ENCODE measurements at places on chromosomes 4 and X.
A peak's percentile ranks its signal among the peaks of the same experiment; 100 is the strongest.

- no peak for DNase-seq
Measured at GRCh38 chr4:150972592-150972991, 42.5 kb downstream of the LRBA start.

DNA sequence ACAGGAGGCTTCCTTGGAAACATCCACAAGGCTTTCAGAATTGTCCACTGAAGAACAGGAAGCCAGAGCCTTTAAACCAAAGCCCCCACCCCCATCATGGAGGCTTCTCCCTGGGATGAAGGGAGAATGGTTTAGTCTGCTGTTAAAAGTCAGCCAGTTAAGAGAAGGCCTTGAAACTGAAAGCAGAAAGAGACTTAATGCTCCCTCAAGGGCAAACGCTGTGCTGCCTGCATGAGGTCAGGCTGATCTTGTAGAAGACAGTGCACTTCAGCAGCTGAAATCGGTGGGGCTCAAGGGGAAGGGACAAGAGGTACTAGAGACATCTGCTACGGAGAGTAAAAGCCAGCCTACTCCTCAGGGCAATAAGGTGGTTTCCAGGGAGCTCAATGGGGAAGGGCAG is 69.0 kb downstream of the HPRT1 start:
- no peak for DNase-seq

- DNase-seq = no peak
Measured at GRCh38 chr4:183107891-183108459, 8.9 kb downstream of the WWC2 start.

- no peak for DNase-seq
Measured at GRCh38 chr4:143514497-143514896, 995 bp downstream of the SMARCA5 start.

- DNase-seq = no peak
Measured at GRCh38 chr4:24896977-24897376, 15.9 kb downstream of the CCDC149 start.

GRCh38 chr4:69858690-69859089 is 1.3 kb downstream of the SULT1E1 start:
- no peak for DNase-seq

GRCh38 chrX:121244511-121244910 is 197.1 kb downstream of the GLUD2 start:
- DNase-seq = no peak

DNA sequence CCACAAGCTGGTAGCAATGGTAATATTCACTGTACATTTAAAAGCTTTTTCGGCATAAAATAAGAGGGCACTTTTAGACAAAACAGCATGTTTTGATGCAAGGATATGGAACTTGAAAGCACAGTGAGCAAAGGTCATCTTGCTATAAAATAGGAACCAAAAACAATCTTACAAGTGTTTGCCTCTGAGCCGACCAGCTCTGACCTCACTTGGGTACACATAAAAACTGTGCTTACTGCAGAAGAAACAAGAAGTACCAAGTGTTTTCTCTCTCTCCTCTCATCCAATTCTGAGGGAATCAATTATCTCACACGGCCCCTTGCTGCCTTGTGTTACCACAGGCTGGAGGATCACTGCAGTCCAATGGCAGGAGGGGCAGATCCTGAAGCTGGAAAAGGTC is 4.8 kb upstream of the IQSEC2 start:
- DNase-seq = no peak

GRCh38 chr4:116866106-116866505 is 219.3 kb downstream of the TRAM1L1 start:
- no peak for DNase-seq

DNA sequence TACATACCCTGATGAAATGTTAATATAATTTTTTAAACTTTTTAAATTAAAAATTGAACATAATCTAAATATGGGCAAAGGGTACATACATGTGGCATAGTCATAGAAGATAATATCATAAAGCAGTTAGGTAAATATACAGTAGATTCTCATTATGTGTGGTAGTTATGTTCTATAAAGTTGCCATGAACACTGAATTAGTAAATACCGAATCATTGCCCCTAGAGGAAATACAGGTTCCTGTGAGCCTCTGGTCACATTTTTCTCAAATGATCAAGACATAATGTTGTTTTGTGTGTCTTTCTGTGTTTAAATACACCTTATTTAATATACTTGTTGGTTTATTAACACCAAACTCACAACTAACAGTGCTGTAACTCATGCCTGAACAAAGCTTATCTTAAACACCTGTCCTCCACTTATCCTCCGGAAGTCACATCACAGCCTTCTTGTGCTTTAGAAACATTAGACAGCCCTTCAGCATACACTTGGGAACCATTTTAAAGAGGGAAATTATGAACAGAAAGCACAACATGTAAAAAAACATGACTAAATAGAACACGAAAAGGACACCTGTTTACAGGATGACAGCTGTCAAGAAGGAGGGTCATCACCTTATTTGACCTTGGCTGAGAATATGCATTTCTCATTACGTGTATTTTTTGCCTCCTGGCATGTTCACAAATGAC is 169.4 kb upstream of the NAP1L5 start:
- no peak for DNase-seq

- no peak for DNase-seq
Measured at GRCh38 chr4:26288355-26288909, 32.4 kb upstream of the RBPJ start.

GRCh38 chrX:150635952-150636351 is 57.2 kb upstream of the MTMR1 start:
- DNase-seq = no peak

- DNase-seq = no peak
Measured at GRCh38 chr4:7983296-7983695, 43.6 kb upstream of the AFAP1 start.

GRCh38 chr4:8437281-8437680 is 3.2 kb downstream of the ACOX3 start:
- no peak for DNase-seq

DNA sequence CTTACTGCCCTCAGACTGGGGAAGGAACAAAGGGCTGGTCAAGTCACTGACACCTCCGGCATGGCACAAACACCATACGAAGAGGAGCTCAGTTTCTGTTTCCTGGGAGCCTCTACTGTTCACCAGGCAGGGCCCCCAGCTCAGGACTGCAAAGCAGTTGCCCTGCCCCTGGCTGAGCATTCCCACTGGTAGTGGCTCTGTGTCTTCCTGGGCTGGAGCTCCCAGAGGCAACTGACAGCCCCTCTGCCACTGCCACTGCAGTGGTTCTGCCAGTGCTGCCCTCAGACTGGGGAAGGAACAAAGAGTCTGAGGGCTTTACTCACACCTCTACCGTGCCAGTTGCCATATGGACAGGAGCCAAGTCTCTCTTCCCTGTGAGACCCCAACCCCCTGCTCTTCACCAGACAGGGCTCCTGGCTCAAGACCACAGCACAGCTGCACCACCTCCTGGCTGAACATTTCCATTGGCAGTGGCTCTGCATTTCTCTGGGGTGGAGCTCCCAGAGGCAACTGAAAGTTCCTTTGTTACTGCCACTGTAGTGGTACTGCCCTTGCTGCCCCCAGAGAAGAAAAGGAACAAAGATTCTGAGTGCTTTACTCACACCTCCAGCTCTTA is 67.9 kb downstream of the SMARCA5 start:
- DNase-seq = no peak

DNA sequence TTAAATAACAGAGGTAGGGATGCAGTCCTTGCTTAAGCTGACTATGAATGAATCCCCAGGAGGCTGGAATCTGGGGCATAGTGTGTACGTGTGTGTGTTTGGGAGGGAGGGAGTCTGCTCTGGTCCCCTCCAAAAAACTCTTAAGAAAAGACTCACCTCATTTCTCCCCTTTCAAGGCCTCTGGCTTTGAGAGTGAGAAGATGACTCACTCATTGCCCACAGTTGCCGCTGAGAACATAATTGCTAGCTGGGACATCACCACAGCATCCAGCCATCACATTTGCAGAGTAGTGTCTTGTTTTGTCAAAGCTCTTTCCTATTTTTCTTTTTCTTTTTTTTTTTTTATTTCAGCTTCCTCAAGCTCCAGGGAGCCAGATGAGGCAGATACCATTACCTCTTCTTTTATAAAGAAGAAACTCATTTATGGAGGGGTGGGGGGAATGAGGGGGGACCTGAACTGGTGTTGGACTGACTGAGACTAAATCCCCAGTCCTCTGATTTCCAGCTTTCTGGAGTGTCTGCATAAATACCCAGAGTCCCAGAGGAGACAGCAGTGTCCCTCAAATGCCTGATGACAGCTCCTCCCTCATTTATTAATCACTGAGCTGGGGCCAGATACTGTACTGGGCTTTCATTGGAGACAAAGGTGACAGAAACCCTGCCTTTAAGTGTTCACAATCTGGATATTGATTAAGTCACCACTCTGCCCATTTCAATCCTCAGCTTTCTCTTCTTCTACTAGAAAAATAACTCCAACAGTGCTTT is 61.9 kb upstream of the LAS1L start:
- peak; percentile 27 for DNase-seq

DNA sequence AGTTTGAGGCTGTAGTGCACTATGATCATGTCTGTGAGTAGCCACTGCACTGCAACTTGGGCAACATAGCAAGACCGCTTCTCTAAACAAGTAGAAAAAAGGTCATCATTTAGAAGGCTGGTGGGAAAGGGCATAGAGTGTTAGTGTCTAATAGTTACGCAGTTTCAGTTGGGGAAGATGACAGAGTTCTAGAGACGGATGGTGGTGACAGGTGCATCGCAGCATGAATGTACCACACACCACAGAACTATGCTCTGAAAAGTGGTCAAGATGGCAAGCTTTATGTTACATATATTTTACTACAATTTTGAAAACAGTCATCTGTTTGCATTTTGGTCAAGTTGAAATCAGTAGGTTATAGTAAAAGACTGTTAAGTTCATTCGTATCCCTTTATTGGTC is 23.7 kb upstream of the CLDN34 start:
- DNase-seq = no peak

DNA sequence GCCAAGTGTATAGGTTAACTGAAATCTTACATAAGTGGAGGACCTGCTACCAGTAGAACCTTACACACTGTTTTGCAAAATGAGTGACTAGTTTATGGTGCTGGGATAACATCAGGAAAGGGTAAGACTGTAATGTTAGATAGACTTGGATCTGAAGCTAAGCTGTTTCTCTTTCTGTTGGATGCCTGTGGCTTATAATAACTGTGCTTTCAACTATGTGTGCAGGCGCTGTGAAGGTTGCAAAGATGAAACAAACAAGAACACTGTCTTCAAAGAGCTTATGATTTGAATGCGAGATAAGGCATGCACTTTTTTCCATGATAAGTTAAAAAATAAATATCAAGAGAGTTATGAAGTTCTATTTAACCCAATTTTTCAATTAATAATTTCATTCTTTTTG is 34.5 kb upstream of the LCORL start:
- no peak for DNase-seq

GRCh38 chrX:114272096-114272686 is 311.7 kb upstream of the HTR2C start:
- no peak for DNase-seq

GRCh38 chr4:99467887-99468286 is 32.7 kb upstream of the ADH7 start:
- DNase-seq = no peak

DNA sequence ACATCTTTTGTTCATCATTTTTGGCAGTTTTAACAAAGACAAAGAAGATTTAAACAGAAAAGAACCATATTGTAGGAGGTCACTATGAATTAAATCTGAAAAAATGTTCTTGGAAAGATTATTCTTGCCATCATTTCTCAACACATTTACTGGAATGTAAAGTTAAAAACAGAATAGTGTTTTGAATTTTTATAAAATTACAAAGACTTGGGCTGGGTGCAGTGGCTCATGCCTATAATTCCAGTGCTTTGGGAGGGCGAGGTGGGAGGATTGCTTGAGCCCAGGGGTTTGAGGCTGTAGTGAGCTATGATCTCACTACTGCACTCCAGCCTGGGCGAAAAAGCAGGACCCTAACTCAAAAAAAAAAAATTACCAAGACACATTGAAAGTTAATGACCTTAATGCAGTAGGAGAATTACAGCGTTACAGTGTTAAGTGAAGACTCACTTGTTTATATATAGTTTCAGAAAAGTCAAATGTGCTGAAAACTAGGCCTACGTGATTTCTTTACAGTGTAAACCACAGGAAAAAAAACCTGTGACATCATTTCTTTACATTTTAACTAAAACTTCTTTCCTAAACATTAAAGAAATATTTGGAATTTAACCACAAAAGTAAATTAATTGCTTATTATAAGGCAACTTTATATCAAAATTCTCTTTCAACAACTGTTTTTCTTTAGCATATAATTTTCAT is 7.9 kb downstream of the FAM13A start:
- no peak for DNase-seq

DNA sequence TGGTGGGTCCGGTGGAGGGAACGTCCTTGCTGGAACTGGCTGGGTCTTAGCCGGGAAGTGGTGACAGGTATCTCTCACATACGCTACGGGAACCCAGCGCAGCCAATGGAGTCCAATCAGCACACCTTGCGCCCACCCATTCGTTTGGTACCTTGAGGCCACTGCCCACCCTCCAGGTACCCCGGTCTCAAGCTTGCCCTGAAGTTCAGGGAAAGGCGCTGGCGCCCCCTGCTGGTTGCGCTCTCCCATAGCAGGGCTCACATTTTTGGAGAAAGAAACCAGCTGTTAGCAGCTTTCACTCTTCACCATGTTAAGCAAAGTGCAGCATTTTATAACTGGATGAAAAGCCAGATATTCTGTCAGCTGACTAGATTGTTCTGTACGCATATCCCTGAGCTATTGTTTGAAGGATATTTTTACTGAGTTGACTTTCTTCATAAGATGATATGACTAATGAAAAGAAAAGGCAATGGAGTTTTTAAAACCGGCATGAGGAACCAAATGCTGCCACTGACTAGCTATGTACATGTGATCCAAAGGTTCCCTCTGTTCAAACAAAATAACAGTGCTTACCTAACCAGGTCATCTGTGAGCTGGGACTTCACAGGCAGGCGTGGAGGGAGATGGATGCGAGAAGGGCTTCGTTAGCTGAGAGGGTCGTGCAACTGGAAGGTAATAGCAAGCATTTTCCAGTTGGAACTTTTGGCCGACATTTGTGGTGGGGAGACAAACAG is 43.7 kb downstream of the OTOP1 start:
- DNase-seq = no peak

- DNase-seq = no peak
Measured at GRCh38 chr4:100391863-100392262, 126.0 kb downstream of the EMCN start.

DNA sequence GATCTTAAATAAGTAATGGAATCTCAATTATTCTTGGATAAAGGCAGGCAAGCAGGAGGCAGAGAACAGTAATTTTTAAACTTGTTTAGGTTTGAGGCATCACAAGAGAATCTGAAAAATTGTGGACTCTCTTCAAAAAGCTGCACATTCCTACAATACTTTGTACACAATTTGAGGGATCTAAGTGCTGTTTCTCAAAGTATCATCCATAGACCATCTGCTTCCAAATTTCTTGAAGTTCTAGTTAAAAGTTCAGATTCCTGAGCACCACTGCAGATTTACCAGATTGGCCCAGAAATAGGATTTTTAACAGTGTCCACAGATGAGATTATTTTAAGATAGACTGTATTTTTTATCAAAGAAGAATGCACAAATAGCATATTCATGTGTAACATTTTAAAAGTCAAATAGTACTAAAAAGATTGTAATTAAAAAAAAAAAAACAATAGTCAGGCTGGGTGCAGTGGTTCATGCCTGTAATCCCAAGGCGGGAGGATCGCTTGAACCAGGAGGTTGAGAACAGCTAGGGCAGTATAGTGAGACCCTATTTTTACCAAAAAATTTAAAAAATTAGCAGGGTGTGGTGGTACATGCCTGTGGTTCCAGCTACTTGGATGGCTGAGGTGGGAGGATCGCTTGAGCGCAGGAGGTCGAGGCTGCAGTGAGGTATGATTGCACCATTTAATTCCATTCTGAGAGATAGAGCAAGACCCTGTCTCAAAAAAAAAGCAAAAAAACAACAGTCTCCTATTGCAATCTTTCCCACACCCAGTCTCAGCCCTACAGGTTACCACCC is 14.2 kb upstream of the FNIP2 start:
- DNase-seq = no peak

Measured in activated CD4-positive, alpha-beta T cell treated with anti-CD3 and anti-CD28 coated beads, Interleukin-2, amount 50 U/mL, for 4 hours (primary cell).